Retinal pigment epithelial cell (primary cell): ENCODE measurements at places on chromosomes 3 and 15.

DNA sequence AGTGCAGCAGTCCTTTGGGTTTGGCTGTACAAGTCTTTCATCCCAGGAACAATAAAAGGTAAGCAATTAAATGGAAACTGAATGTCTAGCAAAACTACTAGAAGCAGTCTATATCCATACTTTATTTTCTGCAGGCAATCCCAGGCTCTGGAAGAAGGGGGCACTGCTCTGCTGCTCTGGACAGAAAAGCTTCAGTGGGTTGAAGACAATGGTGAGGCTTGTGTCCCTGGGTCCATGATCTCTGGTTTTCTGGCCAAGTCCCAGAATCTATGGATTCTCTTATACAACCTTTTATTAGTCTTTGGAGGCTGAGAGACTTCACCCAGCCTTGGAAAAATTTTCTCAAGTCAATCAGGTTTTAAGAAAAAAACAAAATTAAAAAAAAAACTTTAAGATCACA, 35.6 kb downstream of the SCAP start:
- no peak for DNase-seq

DNA sequence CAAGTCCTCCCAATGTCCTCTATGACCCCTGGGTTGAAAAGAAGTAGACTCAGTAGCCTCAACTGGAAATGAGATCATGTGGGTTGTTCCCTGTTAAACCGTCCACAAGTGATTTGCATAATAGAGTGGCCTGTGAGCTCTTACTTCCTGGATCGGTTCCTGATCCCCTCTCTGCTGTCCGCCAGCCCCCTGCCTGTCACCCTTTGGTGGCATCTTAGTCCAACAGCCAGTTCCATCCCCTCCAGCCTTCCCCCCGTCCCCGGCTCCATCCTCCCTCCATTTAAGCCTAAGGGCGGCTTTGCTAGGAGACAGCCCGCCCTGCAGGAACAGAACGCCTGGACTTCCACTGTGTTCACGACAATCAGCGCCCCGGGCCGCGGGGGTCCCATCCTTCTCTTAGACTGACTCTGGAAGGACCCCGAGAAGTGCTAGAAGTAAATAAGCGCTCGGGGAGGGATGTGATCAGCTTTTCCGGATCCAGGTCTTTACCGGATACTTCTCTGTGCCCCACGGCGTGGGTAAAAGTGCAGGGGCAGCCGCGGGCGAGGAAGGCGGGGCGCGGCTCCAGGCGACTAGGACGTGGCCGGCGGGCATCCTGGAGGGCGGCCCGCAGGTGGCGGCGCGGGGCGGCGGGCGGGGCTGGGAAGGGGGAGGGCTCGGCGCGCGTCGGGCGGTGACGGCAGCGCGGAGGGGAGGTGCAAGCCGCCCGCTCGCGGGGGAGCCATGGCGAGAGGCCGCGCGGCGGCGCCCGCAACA, 51.2 kb upstream of the ULK4 start:
- DNase-seq = no peak

DNA sequence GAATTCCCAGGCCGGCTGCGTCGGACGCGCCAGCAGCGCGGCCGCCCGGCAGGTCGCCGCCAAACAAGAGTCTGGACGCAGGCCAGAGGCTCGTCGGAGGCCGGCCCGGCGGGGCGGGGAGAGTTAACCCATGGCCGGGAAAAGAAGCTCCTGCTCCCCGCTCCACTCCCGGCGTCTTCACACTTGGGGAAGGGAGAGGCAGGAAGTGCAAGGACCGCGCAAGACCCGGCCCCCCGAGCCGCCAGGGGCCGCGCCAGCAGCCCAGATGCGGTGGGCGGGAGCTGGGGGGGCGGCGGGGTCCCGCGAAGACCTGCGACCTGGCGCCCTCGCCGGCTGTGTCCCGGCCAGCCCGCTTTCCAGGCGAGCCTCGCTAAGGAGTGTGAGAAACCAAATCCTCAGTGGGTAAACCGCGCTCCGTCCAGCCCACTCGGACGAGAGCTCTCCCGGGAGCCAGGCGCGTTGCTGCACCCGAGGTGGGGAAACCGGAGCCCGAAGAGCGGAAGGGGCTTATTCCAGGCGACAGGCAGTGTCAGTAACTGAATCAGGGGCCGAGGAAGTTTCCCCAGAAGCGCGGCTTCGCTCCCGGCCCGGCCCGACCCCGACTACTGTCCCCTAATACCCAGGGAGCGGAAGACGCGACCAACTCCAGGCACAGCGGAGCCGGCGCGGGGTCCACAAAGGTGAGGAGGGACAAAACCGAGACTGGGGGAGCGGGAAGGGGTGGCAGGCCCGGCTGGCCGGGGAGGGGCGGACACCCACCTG, 721 bp downstream of the ADAMTS7 start:
- DNase-seq = no peak

DNA sequence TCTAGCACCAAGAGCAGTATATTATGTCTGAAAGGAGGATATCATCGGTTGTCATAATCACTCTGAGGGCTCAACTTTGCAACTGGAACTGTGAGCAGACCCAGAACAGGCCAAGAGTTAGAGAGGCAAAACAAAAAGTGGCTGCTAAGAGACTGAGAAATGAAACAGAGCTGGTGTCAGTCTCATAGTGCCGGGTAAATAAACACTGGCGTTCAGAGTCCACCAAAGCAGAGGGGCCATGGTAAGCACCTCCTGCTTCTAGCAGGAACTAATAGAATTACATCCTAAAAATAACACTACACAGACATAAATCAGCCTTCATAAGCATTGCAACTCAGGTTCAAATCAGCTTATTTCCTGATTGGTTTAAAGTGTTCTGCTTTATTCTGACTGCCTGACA, 10.3 kb upstream of the IL12A start:
- DNase-seq = no peak

DNA sequence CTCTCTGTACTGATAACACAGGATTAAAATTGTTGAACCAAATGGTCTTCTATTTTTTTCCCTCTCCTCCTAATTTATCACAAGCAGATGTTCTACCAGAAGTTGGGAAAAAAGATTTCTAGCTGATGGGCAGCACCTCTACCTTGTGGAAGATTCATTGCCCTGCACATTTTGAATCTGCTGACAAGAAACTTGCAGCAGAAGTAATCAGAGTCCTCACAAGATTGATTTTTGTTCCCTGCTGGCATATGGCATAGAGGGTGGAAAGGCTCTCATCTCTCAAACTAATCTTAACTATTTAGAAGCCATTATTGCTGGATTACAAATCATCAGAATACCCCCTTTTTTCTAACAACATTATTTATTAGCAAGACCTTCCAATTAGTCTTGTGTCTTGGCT, 148.9 kb upstream of the MEIS2 start:
- DNase-seq = no peak

GRCh38 chr3:131396170-131396569, 14.6 kb downstream of the NUDT16 start:
- DNase-seq = no peak

DNA sequence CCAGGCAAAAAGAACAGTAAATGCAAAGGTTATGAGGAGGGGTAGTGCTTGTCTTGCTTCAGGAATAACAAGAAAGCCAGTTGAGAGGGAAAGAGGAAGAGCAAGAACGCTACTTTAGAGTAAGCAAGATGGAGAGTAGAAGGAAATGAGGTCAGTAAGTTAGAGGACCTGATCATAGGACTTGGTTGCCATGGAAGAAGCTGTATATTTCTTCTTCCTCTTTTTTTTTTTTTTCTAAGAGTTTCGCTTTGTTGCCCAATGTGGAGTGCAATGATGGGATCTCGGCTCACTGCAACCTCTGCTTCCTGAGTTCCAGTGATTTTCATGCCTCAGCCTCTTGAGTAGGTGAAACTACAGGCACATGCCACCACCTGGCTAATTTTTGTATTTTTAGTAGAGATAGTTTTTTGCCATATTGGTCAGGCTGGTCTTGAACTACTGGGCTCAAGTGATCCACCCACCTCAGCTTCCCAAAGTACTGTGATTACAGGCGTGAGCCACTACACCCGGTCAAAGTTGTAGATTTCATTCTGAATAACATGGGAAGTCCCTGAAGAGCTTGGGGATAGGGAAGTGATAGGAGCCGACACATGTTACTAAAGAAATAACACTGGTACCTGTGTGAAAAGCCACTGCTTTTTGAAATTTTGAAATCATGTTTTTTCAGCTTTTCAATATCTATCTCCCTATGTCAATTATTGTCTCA, 527.9 kb upstream of the NAALADL2 start:
- no peak for DNase-seq

DNA sequence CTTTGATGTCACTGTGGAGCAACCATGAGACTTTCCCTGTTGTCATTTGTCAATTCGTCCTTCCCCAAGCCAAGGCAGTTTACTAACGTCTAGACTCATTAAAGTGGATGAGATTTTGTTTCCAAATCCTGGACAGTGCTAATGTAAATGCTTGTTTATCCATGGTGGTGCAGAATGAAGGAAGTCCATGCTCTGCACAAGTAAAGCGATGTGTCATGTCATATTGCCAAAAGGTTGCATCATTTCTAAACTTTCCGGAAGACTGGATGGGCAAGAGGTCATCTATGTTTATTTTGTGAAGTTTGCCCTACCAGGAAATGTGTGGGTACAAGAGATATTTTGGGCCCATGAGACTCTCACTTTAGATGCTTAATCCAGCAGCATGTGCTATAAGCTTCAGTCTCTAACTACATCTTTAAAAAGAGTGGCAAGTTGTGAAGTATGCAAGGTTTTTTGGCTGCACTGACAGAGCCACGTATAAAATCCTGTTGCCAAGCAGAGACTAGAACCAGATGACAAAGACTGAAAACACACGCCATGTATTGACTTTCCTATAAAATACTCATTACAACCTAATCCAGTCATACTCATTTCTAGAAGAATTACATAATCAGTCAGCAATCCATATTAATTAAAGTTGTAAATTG, 72.1 kb upstream of the FNDC3B start:
- no peak for DNase-seq

GRCh38 chr3:87958289-87958688, 100.5 kb downstream of the CGGBP1 start:
- DNase-seq = no peak

GRCh38 chr15:37695719-37696118, 238.7 kb upstream of the TMCO5A start:
- DNase-seq = peak; percentile 21

- DNase-seq = no peak
Measured at GRCh38 chr3:150515210-150515609, 31.1 kb downstream of the SERP1 start.

GRCh38 chr15:48861813-48862431, 16.0 kb upstream of the EID1 start:
- peak; percentile 33 for DNase-seq

- no peak for DNase-seq
Measured at GRCh38 chr15:58212909-58213526, 74.8 kb downstream of the AQP9 start.

GRCh38 chr3:138196023-138196422, 8.9 kb downstream of the ARMC8 start:
- DNase-seq = no peak

- DNase-seq = no peak
Measured at GRCh38 chr3:74491874-74492273, 122.6 kb downstream of the CNTN3 start.

DNA sequence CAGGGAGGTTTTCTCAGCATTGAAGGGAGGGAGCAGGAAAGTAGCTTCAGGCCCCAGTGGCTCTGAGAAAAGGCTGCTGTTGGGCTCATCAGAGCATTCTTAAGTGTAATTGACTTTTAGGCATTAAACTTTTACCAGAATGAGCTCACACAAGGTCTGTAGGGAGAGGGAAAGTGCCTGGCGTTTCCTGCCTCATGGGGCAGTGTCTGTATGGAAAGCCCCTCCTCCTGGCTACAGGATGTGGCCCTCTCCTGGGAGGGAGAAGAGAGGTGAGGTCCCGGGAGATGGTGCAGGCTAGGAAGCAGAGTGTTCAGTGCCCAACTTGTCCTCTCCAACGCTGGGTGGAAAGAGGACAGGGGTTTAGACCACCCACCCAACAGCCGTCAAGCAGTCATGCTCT, 21.3 kb upstream of the SCN10A start:
- DNase-seq = no peak

DNA sequence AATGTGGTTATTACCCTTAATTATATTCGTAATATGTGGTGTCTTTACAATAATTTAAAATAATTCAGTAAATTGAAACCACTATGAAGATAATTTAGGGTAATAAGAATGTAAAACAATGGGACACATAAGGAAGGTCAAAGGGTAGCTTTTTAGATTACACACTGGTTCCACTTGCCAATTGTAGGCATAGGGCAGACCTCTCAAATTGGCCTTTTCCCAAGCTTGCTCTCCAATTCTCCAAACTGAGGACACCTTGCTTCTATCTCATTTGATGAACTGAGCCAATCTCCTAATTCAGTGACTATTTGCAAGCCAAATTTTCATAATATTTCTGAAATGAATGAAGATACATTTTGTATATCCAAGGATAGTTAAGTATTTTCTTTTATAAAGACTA, 151.4 kb downstream of the ARPP21 start:
- DNase-seq = no peak

GRCh38 chr3:49370585-49371290, 12.6 kb upstream of the GPX1 start:
- DNase-seq = no peak

GRCh38 chr3:112132554-112132953, 494 bp downstream of the GCSAM start:
- no peak for DNase-seq

GRCh38 chr15:75736256-75736655, 23.6 kb upstream of the CSPG4 start:
- no peak for DNase-seq

DNA sequence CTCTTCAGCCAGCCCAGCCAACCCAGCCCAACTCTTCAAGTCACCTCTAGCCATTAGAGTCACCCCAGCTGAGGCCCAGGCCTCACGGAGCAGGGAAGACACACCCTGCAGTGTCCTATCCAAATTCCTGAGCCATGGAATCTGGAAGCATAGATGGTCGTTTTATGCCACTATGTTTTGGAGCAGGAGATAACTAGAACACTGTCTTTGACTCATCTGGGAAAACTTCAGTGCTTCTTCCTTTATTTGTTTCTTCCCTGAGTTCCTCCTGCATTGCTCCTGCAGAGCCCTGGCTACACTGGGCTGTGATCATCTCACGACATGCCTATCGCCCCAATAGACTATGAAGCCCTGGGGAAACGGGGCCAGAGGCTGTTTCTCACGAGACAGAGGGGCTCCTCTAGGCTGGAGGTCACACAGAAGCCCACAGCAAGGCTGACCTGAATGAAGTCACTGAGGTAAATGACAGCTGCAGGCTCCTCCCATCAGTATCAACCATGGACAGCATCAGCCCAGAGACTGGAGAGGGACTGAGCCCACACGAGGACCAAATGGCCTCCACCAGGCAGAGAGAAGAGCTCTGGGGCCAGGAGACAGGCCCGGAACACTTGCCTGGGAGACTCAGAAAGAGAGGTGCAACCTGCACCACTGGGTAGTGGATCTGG, 22.7 kb downstream of the CRABP1 start:
- DNase-seq = no peak

GRCh38 chr3:193598202-193598601, 5.2 kb downstream of the OPA1 start:
- no peak for DNase-seq

- DNase-seq = no peak
Measured at GRCh38 chr3:23203708-23204330, 692 bp downstream of the UBE2E2 start.

GRCh38 chr3:190877925-190878324, 15.4 kb upstream of the GMNC start:
- DNase-seq = no peak
